Endothelial cell of umbilical vein (primary cell): ENCODE measurements at places on chromosomes 12 and 14.

DNA sequence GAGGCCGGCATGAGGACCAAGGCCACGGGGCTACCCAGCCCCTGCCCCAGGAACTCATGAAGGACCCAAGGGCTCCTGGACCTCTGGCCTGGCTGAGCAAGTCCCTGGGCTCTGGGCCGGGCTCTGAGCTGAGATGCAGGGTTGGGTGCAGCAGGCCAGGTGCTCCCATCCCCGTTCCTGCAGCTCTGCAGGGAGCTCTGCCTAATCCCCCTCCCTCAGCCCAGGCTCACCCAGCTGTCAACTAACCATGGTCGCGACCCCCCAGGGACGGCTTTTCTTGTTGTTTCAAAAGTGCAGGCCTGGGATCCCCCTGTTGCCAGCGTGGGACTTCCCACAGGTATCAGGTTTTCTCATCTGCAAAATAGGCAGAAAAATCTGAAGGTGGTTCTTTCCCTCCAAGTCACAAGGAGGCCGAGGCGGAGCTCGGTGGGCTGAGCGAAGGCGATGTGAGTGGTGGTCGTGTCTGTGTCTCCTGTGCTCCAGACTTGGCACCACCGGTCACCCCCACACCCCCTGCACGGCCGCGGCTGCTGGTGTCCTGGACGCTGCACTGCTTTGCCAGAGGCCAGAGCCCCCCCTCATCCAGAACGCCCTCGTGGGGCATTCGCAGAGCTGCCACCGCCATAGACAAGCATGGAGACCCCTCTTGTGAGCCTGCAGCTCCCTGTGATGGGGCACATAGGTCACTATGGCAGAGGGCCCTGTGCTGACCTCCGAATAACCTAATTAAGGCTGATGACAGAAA lies 22.5 kb upstream of the GALNT9 start:
- DNase-seq = no peak

- DNase-seq = no peak
These were observed 51.6 kb downstream of the PLEKHG3 start for GRCh38 chr14:64755781-64756221.

- no peak for DNase-seq
These were observed 2.5 kb upstream of the CACNA2D4 start for GRCh38 chr12:1920971-1921370.

- DNase-seq = peak; percentile 31
These were observed 77.5 kb downstream of the PELI2 start for GRCh38 chr14:56195704-56196103.

GRCh38 chr12:117360551-117361346 lies 677 bp downstream of the NOS1 start:
- DNase-seq = no peak

DNA sequence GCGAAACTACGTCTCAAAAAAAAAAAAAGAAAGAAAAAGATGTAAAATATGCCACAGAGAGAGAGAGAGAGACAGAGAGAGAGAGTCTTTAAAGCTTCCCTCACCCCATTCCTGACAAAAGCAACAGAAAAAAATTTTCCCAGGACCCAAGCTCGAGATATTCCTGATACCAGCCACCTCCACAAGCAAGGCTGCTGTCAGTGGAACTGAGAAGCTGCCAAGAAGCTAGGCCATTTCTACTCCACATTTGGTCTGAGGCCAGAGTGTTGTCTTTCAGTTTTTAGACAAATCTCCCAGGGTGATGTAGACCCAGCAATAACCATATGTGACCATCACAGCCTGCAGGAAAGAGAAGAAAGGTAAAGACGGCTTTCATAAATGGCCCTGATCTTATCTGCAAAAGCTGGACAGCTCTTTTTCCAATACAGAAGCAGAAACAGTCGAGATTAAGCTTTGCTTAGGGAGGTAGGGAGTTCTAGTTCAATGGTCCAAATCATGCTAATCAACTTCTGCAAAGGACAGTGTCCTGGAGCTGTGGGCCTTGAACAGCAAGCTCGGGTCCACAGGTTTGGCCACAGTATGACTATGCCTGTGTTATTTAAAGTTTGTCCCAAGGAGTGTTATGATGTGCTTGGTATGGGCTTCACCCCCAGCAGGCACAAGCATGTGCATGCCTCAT lies 130.3 kb upstream of the NUDT4 start:
- no peak for DNase-seq

DNA sequence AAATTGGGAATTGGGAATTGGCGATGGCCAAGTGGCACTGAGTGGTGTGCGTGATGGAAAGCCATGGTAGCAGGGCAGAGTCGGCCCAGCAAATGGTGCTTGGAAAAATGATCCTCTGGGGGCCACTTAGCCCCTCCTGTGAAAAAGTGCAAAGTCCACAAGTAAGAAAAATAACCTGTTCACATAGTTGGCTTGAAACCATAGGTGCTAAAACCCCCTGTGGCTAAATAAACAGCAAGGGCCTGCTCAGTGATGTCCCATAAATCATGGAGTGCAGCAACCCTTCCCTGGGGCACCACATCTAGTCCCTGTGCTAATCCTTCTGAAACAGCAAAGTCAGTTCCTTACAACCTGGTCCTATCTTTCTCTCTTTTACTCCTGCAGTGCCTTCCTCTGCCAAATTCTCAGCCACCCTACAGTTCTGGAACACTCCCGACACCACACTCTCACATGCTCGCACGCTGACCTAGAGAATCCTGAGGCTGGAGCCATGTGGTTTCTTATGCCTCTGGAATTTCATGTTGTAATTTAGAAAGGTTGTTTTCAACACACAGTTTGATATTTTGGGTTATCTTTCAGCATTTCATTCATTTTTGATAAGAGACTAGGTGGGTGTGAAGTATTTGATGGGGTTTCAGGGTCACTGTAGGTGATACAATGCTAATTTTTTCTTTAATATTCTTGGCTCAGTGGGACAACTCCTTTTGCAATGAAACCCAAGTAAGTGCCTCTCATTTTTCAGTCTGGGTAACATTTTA lies 123.6 kb downstream of the SMOC1 start:
- DNase-seq = no peak

- DNase-seq = no peak
These were observed 103.8 kb upstream of the FKBP4 start for GRCh38 chr12:2691006-2691344.

DNA sequence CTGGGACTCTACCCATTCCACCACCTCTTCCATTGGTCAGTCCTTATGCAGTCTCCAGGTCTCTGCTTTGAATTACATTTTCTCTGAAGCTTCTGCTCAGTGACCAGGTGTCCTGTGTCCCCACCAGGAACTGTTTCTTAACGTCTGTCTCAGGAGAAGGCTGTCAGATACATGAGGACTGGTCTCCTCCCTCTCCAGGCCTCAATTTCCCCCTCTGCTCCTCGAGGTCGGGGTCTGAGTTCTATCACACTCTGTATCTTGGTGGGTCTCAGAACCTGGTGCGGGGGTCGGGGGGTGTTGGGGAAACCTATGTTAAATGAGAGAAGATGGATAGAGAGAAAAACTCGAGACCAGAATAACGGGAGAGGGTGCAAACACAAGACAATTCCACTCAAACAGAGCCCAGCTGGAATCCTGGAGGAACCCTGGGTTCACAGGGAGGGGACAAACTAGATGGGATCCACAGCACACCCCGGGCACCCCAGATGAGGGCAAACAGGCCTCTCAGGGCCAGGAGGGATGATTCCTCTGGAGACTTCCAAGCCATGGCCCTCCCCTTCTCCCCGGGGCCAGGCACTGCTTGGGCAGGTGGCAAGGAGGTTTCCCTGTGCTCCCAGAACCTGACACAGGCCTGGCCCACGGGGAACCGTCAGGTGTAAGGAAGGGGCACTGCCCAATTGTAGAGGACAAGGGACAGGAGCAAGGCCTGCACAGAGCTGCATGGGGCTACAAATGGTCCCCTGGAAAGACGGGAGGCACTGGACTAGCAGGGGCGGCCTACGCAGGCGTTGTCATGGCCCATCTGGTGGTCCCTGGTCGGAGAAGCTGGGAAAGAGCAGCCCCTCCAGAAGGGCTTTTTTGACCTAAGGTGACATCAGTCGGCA lies 313.2 kb upstream of the DIO3 start:
- DNase-seq = no peak

GRCh38 chr12:106723416-106723815 lies 51.1 kb upstream of the RIC8B start:
- no peak for DNase-seq

GRCh38 chr12:8012651-8013309 lies 19.7 kb upstream of the FOXJ2 start:
- no peak for DNase-seq

DNA sequence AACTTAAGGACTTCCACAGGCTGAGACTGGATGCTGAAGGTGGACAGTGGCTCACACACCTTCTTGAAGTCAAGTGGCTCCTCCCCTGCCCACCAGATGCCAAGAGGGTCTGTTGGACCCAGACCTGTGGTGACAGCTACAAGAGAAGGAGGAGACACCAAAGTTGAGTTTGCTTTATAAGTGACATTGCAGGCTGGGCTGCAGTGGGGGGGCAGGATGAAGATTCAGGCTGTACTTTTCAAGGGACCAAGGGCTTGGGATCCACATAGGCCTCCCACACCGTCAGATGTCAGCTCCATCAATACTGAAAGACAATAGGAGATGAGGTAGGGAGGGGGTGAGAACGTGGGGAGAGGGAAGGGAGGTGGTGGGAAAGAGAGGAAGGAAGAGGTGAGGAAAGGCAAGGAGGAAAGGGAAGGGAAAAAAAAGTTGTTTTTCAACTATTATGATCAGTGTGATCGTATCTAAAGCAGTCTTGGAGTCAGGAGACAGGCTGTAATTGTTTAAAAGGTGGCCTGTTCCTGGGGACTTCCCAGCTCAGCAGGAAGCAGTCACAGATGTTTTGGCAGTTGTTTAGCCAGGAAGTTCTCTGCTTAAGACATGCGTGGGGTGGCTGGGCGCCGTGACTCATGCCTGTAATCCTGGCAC lies 84.1 kb upstream of the RESF1 start:
- DNase-seq = peak; percentile 93

- no peak for DNase-seq
These were observed 20.3 kb upstream of the HSPB8 start for GRCh38 chr12:119158402-119158801.

DNA sequence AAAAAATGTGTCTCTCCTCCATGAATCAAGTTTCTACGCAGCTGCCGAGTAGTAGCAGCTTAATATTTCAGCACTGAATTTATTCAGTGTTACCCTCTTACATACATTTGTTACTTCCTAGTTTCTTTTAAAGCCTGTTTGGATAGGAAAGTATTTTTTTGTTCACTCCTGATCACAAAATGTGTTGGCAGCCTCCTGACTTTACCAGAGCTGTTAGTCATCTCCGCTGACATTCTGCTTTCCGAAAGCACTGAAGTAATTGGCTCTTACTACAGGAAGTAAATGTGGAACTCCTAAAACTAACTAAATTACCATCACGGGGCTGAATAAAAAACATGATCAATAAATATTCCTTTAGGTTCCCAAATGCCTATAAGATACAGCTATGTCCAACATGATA lies 225.5 kb downstream of the EPS8 start:
- DNase-seq = peak; percentile 49

- DNase-seq = no peak
These were observed 113.6 kb downstream of the NUAK1 start for GRCh38 chr12:106025129-106025528.

DNA sequence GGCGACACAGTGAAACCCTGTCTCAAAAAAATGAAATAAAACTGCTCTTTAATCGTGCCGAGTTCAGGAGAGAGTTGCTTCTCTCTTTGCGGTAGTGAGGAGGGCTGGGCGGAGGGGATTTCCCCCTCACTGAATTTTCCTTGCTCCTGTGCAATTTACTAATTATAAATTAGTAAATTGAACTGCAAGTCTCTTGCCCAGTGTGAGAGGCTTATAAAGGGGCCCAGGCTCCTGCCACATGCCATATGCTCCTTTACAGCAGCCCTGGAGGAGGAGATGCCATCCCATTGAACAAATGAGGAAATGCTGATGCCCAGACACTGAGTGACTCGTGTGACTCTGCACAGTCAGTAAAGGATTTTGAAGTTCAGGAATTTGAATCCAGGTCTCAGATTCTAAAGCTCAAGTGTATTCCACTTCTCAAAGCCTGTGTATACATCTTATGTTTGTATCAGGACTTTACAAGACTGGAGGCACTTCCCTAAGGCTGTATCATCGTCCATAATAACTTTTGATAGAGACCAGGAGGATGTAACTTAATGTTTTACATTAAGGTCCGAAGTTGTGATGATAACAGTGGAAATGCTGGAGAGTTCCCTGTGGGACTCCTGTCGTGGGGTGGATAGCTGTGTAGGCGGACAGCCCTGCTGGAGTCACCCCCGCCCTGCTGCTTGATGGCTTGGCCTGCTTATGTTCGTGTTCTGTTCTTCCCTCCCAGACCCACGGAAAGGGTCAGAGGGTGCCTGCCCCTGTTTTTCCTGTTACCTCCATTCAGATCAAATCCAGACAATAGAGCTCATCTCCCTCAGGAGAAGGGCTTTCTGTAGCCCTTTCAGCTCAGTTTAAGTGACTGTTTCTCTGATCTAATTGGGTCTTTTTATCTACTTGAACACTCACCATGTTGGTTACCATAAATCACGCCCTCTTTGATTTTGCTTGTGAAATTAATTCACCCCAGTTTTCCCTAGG lies 13.9 kb downstream of the PELI2 start:
- no peak for DNase-seq

- peak; percentile 74 for DNase-seq
These were observed 9.1 kb downstream of the C12orf76 start for GRCh38 chr12:110039085-110039807.

DNA sequence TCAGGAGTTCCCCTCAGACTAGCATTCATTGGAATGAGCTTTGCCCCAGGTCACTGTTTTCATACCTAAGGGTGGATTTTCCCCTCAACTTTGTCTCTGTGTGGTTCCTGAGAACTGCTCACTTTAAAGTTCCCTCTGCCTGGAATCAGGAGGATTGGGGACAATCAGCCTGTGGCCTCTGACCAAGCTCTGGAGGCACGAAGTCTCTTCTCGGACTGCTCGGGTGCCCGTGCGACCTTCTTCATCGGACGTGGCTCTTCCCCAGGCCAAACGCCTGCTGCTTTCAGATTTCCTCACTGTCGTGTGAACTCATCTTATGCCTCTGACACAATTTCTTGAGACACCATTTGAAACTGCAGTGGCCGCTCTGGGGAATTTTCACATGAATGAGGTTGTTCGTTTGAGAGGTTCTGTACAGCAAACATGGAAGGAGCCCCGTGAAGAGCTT lies 153.7 kb upstream of the PZP start:
- DNase-seq = no peak

DNA sequence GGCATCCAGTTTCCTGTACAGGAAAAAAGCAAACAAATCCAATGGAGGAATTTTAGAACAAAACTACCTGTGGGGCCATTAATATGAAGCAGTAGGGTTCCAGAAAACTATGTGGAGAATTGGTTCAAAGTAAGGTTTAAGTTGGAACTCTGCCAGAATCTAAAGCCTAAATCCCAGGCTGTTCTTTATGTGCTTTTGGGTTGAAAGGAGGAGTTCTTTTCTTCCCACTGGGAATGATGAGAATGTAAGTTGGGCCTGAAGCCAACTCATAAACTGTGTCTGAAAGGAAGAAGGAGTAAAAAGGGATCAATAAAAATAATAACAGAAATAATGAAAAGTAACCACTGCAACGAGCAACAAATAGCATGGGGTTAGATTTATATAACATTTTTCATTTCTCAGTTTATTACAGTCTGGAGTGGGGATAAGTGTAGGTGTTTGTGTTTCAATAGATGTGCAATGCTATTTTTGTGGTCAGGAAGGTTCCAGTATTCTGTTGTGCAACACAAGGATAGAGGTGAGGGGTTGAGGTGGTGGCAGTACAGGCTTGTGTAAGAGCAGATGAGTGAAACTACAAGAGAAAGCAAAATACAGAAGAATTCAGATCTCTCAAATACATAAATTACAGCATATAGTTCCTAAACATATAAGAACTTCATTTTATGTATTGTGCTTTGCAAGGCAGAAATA lies 373.6 kb downstream of the EMP1 start:
- no peak for DNase-seq
